ENCODE measurements at places on chromosomes 4 and X.

DNA sequence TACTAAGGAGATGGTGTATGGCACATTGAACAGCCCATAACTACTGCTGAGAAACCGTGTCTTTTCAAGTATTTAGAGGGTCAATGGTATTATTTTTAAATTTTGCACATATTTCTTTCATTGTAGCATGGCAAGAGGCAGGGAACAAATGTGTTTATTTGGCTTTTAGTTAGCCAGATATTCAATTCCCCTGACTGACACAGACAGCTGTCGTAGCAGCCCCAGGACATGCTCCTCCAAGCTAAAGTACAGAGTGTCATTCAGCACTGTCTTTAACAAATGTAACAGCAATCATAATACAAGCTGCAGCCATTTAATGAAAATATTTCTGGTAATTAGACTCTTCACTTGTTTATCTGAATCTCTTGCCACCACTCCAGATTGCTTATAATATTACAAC, 687.1 kb downstream of the KLHL13 start:
- DNase-seq: no peak

- DNase-seq: no peak
These were observed 17.0 kb downstream of the NELFA start for GRCh38 chr4:1991596-1992434.

DNA sequence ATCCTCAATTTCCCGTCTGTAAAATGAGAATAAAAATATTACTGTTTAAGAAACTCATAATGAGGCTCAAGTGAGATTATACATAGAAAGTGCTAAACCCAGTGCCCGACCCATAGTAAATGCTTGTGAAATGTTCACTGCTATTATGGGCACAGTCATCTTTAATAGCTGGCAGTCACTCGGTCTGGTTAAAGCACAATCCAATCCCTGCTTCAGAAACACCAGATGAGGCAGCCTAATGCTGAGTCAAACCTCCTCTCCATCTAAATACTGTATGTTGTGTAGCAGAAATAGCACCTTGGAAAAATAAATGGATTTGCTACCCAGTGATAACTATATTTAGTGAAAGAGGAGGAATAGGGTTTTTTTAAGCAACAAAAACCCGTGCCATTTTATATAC, 14.5 kb downstream of the EVC2 start:
- DNase-seq: no peak

DNA sequence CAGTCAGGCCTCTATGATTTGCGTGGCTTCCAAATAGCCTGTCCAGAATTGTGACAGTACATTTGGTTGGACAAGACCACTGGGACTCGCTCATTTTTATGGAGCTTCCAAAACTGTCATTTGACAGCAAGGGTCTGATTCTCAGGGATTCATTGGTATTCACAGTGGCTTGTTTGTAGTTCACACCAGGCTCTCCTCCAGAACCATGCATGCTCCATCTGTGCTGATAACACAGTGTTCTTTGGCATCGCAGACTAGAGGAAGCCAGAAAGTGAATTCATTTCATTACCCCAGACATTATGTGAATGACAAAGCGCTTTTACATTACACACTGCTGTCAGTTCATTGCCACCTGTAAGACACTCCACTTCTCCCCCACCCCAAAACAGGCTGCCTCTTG, 208.3 kb downstream of the ARHGAP10 start:
- no peak for DNase-seq

DNA sequence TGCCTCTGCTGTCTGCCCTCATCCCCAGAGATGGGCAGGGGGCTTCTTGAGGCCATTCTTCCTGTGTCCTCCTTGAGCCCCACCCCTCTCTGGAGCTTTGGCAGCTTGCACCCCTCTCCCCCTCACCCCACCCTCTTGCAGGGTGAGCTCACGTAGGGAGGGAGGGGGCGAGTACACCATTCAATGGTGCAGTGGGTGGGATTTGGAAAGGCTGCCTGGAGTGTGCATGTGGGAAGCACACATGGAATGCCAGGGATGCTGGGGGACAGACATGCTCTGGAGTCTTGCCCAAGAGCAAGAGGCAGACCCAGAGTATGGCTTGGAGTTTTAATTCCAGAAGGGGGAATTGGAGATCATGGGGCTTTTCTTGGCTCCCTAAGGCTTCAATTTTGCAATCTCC, 5.6 kb downstream of the PAK3 start:
- DNase-seq: no peak

DNA sequence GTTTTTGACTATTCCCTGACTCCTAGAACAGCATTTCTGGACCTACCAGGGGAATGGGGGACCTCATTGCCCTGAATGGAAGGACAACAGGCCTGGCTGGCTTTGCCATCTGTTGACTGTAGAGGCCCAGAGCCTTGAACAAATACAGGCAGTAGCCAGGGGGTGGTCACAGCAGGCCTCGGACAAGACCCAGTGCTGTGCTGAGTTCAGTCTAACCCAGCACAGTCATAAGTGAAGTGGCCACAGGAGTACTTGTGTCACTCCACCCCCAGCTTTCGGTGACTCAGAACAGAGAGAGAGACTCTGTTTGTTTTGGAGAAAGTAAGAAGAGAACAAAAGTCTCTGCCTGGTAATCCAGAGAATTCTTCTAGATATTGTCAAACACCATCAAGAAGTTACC, 310.0 kb downstream of the PRR32 start:
- no peak for DNase-seq

- no peak for DNase-seq
These were observed 49.0 kb downstream of the AMMECR1 start for GRCh38 chrX:110268886-110269285.

GRCh38 chr4:2810388-2810787, 17.5 kb downstream of the SH3BP2 start:
- no peak for DNase-seq

DNA sequence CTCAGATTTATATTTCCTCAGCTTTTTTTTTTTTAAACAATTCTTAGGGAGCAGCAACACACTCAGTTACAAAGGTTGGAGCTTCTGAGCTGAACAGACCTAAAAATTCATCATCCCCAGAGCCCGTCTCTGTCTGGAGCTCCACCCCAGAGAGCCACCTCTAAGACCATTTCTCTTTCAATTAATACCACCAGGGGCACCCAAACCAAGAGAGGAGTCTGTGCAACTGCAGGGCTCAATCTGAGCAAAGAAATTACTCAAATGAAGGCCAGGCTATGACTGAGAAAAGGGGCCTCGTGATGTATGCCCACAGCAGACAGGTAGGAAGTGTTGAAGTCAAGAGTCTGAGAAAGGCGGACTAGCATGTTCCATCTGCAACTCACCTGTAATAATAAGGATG, 95.5 kb downstream of the C4orf51 start:
- DNase-seq: no peak

DNA sequence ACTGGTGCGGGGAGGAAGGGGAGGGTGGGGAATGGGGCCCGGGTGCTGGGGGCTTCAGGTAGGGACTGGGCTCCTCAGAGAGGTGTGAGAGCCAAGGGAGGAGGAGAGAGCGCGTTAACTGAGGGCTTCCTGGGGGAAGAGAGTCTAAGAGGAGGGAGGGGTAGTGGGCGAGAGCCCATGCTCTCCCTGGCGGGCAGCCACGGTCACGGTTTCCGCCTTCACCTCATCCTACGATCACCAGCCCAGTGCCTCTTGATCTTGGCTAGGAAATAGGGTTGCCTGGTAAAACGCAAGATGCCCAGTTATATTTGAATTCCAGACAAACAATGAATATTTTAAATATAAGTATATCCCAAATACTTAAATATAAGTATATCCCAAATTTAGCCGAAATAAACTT, 60.8 kb upstream of the GRPEL1 start:
- DNase-seq: no peak

Data from GF-D8 (cell line).